Tibial nerve (tissue), 4 donors: ENCODE measurements at places on chromosomes 6 and 20. TPM values are rescaled to one million over a fixed set of nuclear protein-coding genes. Genes with fewer than 3 reads are reported as not detected.

DNA sequence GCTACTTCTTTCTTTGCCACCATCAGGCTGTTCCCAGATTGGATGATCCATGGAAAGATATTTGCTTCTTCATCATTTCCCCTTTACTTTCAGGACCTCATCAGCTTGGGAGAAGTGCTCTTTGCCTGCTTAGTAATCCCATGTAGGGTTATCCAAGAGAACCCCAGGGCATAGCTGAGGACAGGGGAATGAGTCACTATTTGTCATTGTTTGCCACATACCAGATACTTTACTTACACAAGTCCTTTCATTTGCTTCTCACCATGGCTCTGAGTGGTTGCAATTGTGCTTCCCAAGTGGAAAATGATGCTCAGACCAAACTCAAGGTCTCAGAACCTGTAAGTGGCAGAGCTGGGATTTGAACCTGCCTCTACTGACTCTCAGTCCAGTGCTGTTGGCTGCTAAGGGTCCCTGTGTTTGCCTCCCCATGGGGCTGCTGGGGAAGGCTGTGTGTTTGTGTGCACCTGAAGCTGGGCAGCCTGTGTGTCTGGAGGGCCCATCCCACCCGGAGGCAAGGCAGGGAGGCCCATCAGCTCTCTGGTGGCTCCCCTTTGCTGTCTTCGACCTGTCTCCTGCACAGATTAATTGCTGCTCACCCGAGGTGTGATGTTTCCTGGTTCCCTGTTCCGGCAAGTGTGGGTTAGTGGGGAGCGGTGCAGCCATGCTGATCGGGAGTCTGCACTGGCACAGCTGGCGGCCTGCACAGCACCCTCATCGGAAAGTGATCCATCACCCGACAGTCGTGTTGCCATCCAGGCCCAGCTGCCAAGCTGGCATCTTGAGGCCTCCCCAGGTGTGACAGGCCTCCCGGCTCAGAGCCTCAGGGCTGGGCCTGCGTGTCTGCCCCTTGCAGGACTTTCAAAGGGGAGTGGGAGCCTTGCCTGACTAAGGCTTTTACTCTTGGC lies 228.8 kb downstream of the DHX35 start:
- no peak for DNase-seq

GMEB2 gene
- total RNA-seq: 12.5 TPM

- no peak for DNase-seq
These were observed 1.3 kb upstream of the CTCFL start for GRCh38 chr20:57526087-57526884.

CRISP2 gene
- not detected for total RNA-seq

- DNase-seq: no peak
These were observed 184.9 kb upstream of the TENT5A start for GRCh38 chr6:81937296-81937937.

DNA sequence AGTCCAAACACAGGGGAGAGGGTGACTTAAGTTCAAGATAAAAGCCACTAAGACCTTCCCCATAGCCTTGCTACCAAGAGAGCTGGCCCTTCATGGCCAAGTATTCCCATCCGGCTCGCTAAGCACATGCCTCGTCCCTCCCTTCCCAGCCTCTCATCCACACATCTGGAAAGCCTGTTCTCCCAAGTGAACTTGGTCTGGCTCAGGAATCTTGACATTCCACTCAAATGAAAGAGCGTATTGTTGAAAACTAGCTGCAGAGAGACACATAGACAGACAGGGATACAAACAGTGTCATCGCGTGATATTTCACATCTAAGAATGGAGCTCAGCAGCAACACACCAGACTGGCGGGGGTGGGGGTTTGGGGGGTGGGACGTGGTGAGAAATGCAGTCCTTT lies 182.8 kb upstream of the FOXQ1 start:
- DNase-seq: no peak

GRCh38 chr6:167744681-167745669 lies 81.7 kb upstream of the AFDN start:
- DNase-seq: no peak

ISM1 gene
- 47.3 TPM for total RNA-seq

DNA sequence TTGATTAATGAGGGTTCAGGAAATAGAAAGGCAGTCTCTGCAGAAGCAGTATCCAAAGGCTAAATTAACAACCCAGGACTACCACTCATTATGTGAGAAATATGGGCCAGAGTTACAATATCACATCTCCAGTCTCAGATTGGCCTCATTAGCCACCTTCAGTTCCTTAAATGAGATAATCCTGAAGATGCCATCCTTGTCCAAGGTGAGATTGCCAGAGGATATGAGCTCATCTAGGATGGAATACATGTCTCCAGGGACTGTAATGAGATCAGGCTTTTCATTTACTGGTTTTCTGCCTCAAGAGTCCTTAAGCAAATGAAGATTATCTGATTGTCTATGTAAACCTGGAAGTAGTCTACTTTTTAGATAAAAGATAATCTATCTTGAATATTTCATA lies 196.3 kb downstream of the FUT9 start:
- DNase-seq: no peak
